Astrocyte of the cerebellum (primary cell): ENCODE measurements at places on chromosomes 12 and 14.

GRCh38 chr14:73235531-73236155 lies 1.7 kb upstream of the PAPLN start:
- no peak for DNase-seq

DNA sequence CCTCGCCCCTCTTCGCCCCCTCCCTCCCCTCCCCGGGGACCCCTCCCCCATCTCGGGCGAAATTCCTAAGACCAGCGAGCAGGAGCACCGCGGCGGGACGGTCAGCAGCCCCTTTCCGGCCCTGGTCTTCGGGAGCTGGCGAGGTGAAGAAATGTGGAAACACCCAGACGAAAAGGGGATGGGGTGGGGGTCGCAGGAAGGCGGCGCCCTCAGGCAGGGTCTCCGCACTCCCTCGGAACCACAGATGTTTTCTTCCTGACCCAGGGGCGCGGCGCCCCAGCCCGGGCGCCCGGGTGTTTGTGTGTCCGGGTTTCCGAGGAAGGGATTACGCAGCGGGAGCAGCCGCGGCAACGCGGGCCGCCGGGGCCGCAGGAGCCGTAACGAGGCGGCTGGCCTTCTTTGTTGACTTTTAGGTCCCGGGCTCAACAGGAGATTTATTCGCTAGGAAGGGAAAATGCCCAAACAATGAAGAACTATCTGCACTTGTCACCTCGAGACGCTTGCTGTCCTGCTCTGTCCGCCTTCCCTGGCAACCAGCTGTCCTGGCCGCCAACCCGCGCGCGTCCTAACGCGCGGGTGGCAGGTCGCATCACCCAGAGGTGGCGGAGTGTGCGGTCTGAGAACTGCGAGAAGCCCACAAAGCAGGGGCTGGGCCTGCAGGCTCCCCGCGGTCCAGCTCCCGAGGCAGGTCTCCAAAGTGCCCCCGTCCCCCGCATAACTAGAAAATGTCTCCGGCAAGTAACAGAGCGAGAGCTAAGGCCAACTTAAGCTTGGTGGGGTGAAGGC lies 7.0 kb downstream of the FOXA1 start:
- DNase-seq = no peak

DNA sequence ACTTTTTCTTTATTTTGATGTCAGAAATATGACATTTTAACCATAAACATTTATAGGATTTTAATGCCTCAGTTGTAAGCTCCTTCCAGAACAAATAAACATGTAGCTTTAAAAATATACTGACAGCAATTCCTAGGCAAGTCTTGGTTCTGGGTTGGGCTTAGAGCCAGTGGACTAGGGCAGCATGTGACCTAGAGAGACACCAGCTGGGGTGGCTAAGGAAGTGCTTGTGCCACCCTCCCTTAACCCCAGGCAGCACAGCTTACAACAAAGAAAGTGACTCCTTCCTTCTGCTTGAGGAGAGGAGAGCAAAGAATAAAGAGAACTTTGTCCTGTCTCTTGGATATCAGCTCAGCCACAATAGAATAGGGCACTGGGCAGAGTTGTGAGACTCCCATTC lies 61.6 kb upstream of the KTN1 start:
- no peak for DNase-seq

- no peak for DNase-seq
Measured at GRCh38 chr12:78964521-78964920, 99.9 kb downstream of the SYT1 start.

DNA sequence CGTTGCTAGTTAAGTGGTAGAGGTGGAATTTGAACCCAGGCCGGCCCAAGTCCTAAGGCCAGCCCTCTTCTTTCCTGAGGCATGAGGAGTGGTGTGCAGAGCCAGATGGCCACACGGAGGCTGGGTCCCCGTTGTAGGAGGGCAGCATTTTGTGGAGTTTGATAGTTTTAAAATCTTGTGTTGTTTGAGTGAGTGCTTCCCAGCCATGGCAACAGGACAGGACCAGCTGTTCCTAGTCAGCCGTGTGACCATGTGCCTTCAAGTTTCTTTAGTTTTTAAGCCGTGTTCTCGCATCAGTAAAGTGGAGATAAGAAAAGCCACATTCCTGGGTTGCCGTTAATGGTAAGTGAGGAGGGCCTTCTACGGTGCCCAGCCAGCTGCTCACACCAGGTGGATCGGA lies 44.4 kb downstream of the UBE3B start:
- no peak for DNase-seq

- no peak for DNase-seq
Measured at GRCh38 chr12:29278673-29279420, 102.1 kb downstream of the ERGIC2 start.

DNA sequence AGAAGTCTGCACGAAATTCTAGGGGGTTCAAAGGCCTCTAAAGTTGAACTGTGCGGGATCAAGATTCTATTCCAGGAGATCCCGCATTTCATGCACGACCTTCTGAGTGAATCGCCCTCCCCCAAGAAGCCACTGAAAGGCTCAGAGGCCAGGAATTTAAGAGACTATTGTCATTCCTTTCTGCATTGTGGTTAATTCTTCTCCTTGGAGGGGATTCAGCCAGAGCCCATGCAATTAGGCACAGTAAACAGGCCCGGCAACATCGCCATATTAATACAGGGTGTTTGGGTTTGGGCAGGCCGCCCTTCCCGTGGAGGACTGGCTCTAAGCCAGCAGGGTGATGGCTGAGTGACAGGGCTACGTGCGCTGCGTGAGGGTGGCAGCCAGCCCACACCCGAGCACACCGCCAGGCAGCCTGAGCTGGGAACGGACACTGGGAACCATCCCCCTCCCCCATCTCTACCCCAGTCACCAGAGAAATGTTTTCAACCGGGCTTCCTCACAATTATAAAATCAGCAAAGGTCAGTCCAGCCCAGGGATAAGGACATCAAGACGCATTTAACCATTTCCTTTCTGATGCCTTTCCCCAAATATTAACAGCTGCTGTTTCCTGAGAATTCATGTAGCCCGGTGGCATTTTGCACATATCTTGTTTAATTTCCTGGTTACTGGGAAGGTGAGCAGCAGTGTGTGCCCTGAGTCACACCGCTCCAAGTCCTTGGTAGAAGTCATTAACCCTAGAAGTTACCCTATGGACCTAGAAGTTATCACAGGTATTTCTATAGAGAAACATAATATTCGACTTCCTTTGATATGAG lies 12.5 kb downstream of the EGLN3 start:
- no peak for DNase-seq

- DNase-seq = no peak
Measured at GRCh38 chr14:24483604-24484252, 24.3 kb downstream of the CMA1 start.

DNA sequence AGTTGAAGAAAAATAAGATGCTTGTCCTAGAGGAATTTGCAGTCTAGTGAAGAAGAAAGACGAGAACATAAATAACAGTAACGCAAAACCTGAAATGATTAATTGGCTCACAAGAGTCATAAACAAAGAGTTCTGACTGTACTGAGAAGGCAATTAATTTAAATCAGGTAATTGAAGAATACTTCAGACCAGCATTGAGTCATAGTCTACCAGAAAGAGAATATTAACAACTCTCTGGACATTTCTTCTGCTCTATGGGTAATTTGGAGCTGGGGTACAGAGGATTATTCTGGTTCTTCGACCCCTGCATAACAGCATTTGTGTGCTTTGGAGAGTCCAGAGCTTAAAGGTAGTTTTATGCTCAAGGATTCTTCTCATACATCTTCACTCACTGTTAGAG lies 390.3 kb upstream of the DCN start:
- DNase-seq = no peak

GRCh38 chr14:23326491-23327332 lies 5.5 kb downstream of the PABPN1 start:
- DNase-seq = no peak

- DNase-seq = no peak
Measured at GRCh38 chr12:19577281-19577530, 137.9 kb downstream of the AEBP2 start.

DNA sequence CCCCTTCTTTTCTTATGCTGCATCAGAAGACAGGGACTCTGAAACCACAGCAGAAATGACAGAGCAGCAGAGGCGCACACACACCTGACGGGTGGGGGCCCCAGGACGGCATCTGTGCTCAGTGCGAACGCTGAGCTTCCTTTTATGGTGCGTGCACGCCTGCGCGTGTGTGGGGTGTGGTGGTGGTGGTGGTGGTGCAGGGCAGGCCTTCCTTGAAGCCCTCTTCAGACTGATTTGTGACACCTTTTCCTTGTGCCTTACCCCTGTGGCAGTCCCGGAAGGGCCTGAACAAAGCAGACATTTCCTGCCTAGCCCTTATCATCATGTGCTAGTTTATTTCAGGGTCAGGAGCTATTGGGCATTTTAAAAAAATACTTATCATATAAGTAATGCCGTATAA lies 75.7 kb downstream of the TSPAN9 start:
- no peak for DNase-seq

DNA sequence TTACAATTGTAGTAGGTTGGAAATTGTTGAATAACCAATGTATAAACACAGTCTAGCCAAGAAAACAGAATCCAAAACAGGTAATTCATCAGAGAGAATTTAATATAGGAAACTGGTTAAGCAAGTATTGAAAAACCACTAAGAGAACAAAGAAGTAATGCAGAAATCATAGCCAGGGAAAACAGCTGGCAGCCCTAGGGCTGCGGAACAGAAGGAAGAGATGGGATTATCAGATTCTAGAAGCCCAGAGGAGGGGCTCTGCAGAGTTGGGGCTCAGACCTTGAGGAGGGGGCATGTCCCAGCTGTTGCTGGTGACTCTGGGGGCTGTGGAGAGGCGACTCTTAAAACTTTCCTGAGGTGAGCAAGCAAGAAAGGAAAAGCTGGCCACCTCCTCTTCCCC lies 49.4 kb downstream of the CD9 start:
- no peak for DNase-seq

DNA sequence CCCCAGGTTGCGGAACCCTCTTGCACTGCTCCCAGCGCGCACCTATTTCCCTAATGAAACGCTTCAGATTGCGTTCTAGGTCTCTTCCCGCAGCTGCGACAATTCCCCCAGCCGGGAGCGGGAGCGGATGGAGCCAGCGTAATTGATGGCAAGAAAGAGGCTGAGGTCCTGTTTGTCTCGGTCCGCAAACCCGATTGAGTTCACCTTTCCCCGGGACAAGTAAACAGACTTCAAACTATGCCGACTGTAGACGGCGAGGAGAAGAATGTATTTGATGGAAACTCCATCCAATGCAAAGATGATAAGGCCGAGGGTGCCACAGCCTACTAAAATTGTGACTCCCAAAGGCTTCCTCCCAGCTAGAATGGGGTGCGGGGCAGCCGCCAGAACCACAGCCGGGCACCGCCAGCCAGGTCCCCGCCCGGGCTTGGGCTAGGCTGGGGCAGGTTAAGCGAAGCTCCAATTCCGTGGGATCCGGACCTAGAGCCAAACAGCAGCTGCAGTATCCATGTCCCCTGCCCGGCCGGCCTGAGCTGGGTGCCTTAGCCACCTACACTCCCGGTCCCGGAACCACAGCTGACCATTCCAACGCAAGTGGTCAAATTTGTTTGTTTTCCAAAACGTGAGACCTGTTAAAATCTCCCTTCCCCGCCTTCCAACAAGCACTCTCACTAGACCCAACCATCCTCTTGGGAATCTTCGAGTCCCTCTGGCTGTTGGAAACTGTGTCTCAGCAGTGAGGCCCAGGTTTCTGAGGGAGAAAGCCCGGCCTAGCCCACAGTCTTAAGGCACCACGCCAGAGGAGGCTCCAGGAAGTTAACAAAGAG lies 5.5 kb downstream of the NKX2-1 start:
- no peak for DNase-seq

DNA sequence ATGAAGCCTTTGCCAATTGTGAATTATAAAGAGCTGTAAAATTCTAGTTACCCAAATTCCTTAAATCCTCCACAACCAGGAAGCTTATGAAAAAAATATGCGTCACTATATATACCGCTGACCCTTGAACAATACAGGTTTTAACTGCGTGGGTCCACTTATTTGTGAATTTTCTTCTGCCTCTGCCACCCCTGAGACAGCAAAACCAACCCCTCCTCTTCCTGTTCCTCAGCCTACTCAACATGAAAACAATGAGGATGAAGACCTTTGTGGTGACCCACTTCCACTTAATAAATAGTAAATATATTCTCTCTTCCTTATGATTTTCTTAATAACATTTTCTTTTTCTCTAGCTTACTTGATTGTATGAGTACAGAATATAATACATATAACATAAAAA lies 42.2 kb downstream of the CMKLR1 start:
- no peak for DNase-seq

- DNase-seq = no peak
Measured at GRCh38 chr14:59997449-59997848, 77.5 kb downstream of the LRRC9 start.

GRCh38 chr12:31589904-31590641 lies 863 bp downstream of the DENND5B start:
- no peak for DNase-seq

- no peak for DNase-seq
Measured at GRCh38 chr14:95185033-95185766, 27.9 kb upstream of the DICER1 start.

DNA sequence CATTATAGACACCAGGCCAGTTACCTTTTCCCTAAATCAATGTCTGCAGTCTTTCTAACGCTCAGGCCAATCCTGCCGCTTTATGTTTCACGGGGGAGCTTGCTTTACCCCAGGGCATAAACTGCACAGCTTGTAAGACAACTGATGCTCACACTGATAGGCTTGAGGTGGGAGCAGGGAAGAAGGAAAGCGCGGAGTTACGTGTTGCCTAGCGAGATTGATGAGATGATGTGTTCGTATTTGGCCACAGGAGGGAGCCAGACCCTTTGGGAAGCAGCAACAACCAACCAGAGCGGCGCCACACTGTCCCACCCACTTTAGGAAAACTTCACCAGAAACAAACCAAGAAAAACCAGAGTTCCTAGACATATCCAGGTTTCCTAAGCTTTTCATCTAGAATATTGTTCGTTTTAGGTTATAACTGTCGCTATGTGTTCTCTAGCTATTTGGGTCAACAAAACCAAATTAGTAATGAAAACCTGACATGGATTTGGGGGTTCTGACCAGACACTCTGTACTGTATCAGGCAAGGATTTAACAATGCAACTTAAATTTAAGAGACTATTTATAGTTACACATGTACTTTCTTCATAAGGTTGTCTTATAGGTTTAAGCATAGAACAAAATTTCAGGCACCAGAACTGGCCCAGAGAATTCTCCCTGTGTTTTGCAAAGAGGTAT lies 2.4 kb downstream of the IL26 start:
- DNase-seq = peak; percentile 82

DNA sequence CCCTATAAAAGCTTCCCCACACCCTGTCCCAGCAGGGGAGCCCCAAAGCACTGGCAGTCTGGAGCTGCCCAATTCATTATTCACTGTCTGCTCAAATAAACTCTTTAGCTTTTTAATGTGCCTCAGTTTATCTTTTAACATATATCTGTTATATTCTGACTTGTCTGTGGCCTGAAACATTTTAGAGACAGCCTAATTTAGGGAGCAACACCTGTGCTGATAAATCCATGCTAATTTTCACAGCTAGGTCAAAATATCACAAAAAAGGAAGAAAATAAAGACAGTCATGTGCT lies 32.9 kb downstream of the TMTC1 start:
- DNase-seq = no peak

DNA sequence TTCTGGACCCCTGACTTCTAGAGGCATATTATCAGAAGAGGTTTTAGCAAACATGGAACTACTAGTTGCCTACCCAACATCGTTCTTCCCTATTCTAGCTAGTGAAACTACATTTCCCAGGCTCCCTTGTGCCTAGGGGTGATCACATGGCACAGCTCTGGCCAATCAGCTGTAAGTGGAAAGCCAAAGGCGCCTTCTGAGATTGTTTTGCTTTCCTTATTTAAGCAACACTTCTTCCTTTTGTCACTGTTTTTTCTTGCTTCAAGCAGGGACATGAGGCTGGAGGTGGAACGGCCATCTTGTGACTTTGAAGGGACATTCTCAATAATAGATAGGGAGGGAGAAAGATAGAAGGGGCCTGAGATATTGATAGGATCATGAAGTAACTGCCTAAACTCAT lies 136.7 kb downstream of the ZNF664 start:
- no peak for DNase-seq
